Pancreas (tissue), 10 donors: ENCODE measurements at places on chromosomes 2 and 18. TPM values are rescaled to one million over a fixed set of nuclear protein-coding genes. Genes with fewer than 3 reads are reported as not detected.

Gene C1D
- polyA plus RNA-seq, result 16.7 TPM

Gene CYP1B1
- 2.1 TPM for polyA plus RNA-seq

- peaks cover 17% of the 10 kb centered on the region for H3K36me3 ChIP-seq
- H3K4me1 ChIP-seq, result no peaks in the 10 kb centered on the region
- H3K4me3 ChIP-seq, result no peak overlapping the region
- DNase-seq, result no peak
Measured at GRCh38 chr2:38835990-38836389, 39.7 kb downstream of the DHX57 start.

Gene TCF7L1
- polyA plus RNA-seq, result 4.0 TPM

DNA sequence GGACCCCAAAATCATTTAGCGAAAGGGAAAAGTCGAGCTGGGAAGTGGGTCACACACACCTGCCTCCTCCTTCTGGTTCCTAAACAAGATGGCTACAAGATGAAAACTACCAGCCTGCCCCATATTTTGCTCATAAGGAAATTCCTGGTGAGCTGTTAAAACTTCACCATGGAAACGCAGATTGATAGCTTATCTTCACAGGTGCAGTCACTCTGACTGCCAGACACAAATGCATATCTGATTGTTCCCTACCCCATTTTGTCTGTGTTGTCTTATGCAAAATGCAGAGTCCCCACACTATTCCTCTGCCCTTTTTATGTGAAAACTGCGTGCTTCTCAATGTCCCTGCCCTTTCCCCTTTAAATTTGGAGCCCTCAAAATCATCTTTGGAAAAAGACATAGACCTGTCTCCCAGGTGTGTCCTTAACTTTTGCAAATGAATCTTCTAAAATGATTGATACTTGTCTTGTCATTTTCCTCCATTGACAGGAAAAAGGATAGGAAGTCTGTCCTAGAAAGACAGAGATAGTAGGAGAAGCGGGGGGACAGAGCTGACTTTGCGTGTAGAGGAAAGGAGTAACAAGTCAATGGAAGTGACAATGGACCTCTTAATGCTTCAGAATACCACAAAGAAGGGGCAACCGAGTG is 38.9 kb upstream of the THOC1 start:
- H3K4me3 ChIP-seq, result no peak overlapping the region
- no peaks in the 10 kb centered on the region for H3K36me3 ChIP-seq
- H3K27me3 ChIP-seq, result no peaks in the 10 kb centered on the region
- no peak overlapping the region for H3K27ac ChIP-seq
- no peaks in the 10 kb centered on the region for H3K4me1 ChIP-seq

GRCh38 chr2:72271276-72271614 is 123.6 kb upstream of the CYP26B1 start:
- no peaks in the 10 kb centered on the region for H3K36me3 ChIP-seq
- H3K27me3 ChIP-seq, result no peaks in the 10 kb centered on the region
- peaks cover 3% of the 10 kb centered on the region for H3K4me1 ChIP-seq
- no peak overlapping the region for H3K4me3 ChIP-seq
- no peak for DNase-seq

- H3K36me3 ChIP-seq, result no peaks in the 10 kb centered on the region
- no peak overlapping the region for H3K27ac ChIP-seq
- DNase-seq, result no peak
Measured at GRCh38 chr2:2302359-2302758, 28.7 kb downstream of the MYT1L start.

Gene NT5C1B
- 0.05 TPM for polyA plus RNA-seq

DNA sequence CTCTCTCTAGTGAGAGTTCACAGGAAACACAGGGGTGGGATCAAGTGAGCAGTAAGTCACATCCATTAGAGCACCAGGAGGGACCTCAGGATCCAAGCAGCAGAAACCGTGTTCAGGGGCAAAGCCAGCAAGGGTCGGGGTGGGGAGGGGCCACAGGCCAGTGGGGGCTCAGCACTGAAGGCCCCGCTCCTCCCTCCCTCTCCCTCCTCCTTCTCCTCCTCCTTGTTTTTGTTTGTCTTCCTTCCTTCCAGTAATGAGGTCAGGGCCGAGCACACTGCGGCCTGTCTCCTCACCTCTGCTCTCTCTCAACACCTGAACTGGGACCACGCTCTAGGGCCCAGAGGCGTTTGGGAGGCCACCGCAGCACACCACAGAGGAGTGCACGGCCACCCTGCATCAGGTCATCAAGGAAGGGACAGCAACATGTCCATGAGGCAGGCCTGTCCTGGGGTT is 20.9 kb downstream of the MTERF4 start:
- no peak overlapping the region for H3K4me3 ChIP-seq
- no peaks in the 10 kb centered on the region for H3K27me3 ChIP-seq
- H3K27ac ChIP-seq, result no peak overlapping the region
- H3K4me1 ChIP-seq, result no peaks in the 10 kb centered on the region
- H3K36me3 ChIP-seq, result no peaks in the 10 kb centered on the region
- DNase-seq, result no peak

DNA sequence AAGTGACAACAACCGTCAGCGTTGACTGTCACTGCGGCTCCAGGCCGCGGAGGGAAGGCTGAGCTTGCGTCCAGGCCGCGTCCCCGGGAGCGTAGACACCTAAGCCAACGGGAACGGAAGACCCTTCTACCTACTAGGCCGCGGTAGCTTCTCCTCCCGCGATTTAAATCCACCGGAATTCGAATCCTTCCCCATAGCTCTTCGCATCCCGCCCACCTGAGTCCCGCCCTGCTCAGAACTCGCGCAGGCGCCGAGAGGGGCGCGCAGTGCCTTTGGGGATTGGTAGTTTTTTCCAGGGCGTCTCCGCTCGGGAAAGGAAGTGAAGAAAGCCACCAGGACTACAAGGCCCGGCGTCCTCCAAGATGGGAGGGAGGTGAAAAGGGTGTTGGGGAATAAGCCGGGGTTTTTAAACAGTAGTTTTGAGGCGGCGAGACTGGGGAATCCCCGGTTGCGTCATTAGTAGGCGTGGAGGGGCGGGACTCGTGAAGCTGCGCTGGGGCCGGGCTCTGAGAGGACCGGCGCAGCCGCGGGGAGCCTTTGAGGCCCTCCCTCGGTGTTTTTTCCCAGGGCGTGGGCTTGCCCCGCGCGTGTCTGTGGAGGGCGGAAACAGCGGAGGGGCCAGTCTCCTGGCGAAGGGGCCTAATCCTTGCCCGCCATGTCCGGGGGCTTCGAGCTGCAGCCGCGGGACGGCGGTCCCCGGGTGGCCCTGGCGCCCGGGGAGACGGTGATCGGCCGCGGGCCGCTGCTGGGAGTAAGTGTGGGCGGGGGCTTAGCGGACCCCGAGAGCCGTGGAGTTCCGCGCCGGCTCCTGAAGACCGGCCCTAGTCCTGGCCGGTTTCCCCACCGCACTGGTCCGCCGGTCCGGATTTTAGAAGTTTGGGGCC is at the start of the genes APLF and FBXO48:
Gene APLF, plus strand, starts transcription at position 509 of the 884 bp plus-strand sequence. Its CDS starts 147 bp downstream, at position 656.
Gene FBXO48, minus strand, starts transcription at position 218 of the 884 bp plus-strand sequence. CDS start 2,149 bp downstream, outside the sequence.
- no peaks in the 10 kb centered on the region for H3K36me3 ChIP-seq
- H3K4me1 ChIP-seq, result peaks cover 19% of the 10 kb centered on the region
- H3K27ac ChIP-seq, result peak within 1 kb of the TSS; percentile 70
- peak; percentile 99 for DNase-seq

DNA sequence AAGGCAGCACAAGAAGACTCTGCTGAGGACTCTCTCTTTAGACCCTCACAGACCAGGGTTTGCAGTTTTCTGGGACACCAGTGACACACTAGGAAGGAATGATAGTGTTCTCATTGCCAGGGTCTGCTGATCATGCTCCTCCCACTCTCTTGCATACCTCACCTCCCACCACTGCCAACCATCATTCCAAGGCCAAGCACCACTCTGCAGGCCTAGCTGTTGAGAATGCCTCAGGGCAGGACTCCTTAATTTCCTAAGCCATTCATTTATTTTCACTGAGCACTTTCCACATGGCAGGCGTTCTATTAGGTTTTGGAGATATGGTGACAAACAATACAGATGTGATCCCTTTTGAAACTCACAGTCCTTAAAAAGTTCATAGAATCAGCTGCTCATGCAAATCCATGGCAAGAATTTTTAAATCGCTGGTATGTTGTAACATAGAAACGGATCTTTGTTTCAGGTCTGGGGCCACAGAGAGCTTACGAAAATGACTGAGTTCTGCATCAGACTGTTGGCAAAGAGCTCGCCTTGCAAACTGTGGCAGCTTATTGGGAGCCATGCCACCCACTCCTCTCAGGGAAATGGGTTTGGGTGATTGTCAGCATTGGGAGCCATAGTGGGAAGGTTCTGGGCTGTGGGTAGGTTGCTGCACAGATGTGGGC is 78.5 kb downstream of the XDH start:
- H3K27me3 ChIP-seq, result no peaks in the 10 kb centered on the region
- H3K27ac ChIP-seq, result no peak overlapping the region
- H3K4me3 ChIP-seq, result no peak overlapping the region
- H3K4me1 ChIP-seq, result no peaks in the 10 kb centered on the region

Gene KLHL30
- polyA plus RNA-seq, result 0.08 TPM

Gene MDH1B
- 0.95 TPM for polyA plus RNA-seq

- H3K36me3 ChIP-seq, result peaks cover 47% of the 10 kb centered on the region
- no peaks in the 10 kb centered on the region for H3K4me1 ChIP-seq
- no peak overlapping the region for H3K4me3 ChIP-seq
- H3K27me3 ChIP-seq, result no peaks in the 10 kb centered on the region
- H3K27ac ChIP-seq, result no peak overlapping the region
Measured at GRCh38 chr2:159226608-159227385, 59.7 kb downstream of the WDSUB1 start.

Gene MC2R
- not detected for polyA plus RNA-seq

Gene WNT6
- polyA plus RNA-seq, result 1.2 TPM

Gene TMEM37
- polyA plus RNA-seq, result 25.3 TPM

DNA sequence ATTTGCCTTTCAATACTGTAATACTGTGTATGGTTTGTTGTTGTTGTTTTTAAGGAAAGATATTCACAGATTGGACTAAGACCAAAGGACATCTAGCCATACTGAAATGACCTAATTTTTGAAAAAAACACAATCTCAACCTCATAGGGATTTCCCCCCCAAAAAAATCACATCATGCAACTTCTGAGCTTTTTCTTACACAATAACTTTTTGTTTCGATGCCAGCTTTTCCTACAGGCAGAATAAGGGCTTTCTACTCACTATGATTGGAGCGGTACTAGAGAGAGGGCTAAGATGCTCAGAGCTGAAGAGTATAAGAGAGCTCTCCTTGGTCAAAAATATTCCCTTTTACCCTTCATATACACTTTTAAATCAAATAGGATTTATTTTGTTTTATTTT is 32.4 kb upstream of the SLC3A1 start:
- no peaks in the 10 kb centered on the region for H3K27me3 ChIP-seq
- H3K36me3 ChIP-seq, result no peaks in the 10 kb centered on the region
- H3K4me1 ChIP-seq, result peaks cover 30% of the 10 kb centered on the region
- no peak overlapping the region for H3K27ac ChIP-seq

GRCh38 chr2:56449449-56449860 is 265.7 kb downstream of the CCDC85A start:
- peak overlapping the region; percentile 15 for H3K4me3 ChIP-seq
- no peak for DNase-seq
- H3K4me1 ChIP-seq, result no peaks in the 10 kb centered on the region

DNA sequence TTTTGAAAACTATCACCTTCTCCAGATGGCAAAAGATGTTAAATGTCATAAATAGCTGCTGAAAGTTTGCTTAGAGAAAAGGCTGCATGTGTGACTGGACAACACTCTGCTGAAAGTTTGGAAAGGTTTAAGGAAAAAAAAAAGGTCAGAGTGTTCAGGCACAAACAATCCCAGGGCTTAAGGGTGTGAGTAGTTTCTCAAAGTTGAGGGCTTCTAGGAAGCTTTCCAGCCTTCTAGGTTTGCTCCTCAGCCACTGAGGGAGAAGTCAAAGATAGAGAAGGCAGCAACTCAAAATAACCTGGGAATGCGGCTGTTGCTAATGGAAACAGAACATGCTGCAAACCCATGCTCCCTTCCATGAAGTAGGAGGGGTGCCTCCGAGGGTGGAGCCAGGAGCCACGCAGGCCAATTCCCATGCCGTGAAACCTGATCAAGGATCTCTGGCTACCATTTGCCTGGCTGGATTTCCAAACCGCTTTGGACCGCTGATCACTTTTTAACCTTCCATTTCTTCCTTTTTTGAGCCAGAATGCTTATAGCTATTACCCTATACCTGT is 88.0 kb downstream of the TEX51 start:
- H3K36me3 ChIP-seq, result no peaks in the 10 kb centered on the region
- no peak overlapping the region for H3K4me3 ChIP-seq
- H3K27me3 ChIP-seq, result no peaks in the 10 kb centered on the region
- H3K27ac ChIP-seq, result no peak overlapping the region
- H3K4me1 ChIP-seq, result no peaks in the 10 kb centered on the region
- no peak for DNase-seq

- H3K27ac ChIP-seq, result no peak overlapping the region
- no peak overlapping the region for H3K4me3 ChIP-seq
- no peaks in the 10 kb centered on the region for H3K4me1 ChIP-seq
- DNase-seq, result no peak
Measured at GRCh38 chr2:216992056-216992675, 132.3 kb upstream of the TNP1 start.
